ENCODE measurements at places on chromosomes 3 and 15.

- DNase-seq, result no peak
Observed at GRCh38 chr3:64053581-64053980, 30.3 kb upstream of the PSMD6 start.

DNA sequence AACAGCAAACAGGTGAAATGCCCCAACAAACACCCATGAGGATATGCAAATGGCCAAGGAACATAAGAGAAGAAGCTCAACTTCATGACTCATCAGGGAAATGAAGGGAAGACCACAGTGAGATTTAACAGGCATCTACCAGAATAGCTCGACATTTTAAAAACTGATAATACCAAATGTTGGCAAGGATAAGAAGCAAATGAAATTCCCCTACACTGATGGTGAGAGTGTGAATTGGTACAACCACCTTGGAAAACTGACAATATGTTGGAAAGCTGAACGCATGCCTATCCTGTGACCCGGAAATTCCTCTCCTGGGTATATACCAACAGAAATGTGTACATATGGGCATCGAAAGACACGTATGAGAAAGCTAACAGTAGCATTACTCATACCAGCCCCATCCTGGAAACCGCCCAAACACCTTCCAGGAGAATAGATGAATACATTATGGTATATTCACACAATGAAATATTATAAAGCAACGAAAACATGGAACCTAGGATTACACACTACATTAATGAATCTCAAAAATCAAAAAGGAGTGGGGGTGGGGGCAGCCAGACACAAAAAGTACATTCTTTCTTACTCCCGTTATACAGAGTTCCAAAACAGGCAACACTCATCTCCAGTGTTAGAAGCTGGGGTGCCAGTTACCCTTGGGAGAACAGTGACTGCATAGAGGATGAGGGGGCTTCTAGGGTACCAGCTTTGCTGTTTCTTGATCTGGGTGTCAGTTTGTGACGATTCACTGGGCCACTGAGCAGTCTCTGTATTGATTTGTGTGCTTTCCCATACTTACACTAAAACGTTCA is 16.9 kb downstream of the RFTN1 start:
- DNase-seq, result peak; percentile 60

- DNase-seq, result no peak
Observed at GRCh38 chr3:139835830-139836683, 98.9 kb upstream of the CLSTN2 start.

- DNase-seq, result no peak
Observed at GRCh38 chr3:177764377-177764912, 567.2 kb upstream of the TBL1XR1 start.

GRCh38 chr3:52313188-52313773 is 2.8 kb upstream of the DNAH1 start:
- no peak for DNase-seq
